Brain pericyte (primary cell): ENCODE measurements at places on chromosomes 11 and 22.

- DNase-seq, result no peak
These were observed 1175.4 kb upstream of the TENM4 start for GRCh38 chr11:80616070-80616800.

DNA sequence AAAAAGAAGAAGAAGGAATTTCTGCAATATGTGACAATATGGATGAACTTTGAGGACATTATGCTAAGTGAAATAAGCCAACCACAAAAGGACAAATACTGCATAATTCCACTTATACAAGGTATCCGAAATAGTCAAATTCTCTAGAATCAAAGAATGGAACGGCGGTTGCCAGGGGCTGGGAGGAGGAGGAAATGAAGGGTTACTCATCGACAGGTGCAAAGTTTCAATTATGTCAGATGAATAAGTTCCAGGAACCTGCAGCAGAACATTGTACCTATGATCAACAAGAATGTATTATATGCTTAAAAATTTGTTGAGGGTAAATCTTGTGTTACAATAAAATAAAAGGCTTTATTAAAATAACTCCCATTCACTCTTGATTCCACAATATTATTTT, 49.0 kb downstream of the SC5D start:
- DNase-seq, result no peak

DNA sequence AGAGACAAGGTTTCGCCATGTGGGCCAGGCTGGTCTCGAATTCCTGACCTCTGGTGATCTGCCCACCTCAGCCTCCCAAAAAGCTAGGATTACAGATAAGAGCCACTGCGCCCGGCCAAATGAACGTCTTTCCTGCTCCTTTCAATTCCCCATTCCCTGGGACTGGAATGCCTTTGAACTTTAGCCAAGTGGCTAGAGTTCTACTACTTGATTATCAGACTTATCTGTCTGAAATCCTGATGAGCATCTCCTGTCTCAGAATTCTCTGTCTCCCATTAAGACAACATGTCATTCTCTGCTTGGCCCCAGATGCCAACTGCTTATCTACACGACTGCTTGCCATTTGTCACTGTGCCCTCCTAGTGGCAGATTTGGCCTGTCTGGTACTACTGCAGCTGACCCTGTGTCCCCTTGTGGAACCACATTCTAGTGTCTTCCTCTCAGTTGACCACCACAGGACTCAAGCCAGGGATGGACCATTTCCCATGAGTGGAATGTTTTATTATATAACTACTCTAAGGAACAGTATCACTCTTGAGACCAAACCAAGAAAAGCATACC, 33.1 kb upstream of the IPO7 start:
- no peak for DNase-seq

GRCh38 chr22:24134090-24134846, 47.0 kb upstream of the SUSD2 start:
- no peak for DNase-seq

GRCh38 chr11:74592063-74592440, 330 bp upstream of the POLD3 start:
- no peak for DNase-seq

DNA sequence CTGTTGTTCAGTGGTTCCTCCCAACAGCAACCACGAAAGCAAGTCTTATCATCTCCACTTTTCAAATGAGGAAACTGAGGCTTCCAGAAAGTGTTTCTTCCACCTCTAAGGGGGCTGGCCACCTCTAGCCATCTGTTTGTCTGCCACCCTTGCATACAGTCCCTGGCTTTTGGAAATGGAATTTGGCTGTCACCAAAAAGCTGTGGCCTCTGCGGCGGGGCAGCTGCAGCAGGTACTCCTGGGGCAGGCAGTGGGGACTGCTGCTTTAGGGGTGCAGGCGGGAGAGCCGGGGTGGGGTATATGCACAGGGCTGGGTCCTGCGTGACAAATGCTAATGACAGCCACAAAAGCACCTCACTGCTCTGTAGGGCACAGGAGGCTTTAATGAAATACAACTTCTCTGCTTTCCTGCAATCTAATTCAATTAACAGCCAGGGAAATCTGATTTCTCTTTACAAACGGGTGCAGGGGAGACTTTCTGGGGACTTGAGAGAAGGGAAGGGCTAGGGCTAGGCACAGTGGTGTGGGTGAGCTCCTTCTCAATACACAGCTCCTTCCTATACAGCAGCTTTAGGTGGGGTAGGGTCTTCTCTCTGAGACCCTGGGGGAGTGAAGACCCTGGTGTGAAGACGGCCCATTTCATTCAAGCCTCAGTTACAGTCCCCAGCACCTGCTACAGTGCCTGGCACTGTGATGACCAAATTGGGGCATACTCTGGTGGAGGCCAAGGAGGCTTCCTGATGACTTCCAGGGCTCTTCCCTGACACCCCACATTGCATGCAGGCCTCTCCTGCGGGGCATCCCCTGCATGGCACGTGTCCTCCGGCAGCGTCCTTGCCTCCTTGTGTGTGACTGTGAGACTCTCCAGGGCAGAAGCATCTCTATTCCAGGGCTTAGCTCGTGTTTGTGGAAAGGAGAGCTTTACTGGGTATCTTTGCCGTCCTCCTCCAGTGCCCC, 161.6 kb downstream of the CEP164 start:
- DNase-seq, result no peak

- DNase-seq, result no peak
These were observed 2.0 kb downstream of the MYH9 start for GRCh38 chr22:36385491-36386350.

- no peak for DNase-seq
These were observed 276.5 kb upstream of the MTNR1B start for GRCh38 chr11:92692826-92693546.

DNA sequence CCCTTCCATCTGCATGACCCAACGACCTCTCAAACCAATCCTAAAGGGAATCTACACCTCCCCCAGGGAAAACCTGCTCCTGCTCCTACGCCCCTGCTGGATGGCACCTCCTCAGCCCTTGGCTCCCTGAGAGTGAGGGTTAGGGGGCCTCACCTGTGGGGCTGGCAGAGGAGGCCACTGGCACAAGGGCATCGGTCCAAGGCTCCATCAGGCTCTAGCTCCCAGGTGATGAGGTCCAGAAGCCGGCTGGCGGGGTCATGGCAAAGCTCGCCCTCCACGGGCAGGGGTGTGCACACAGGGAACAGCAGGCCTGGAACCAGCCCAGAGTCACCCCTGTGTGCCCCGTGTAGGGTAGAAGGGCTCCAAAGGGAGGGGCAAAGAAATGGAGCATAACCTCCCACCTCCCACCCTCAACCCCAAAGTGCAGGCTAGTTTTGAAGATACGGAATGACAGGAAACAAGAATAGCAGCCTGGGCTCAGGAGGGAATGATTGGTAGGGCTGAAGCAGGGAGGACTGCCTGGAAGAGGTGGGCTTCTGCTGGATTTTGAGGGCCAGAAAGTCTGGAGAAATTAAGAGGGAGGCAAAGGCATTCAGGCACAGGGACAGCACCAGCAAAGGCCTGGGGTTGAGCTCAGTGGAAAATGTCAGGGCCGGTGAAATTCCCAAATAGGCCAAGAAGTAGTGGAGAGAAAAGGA, 42.6 kb downstream of the DKK3 start:
- no peak for DNase-seq

DNA sequence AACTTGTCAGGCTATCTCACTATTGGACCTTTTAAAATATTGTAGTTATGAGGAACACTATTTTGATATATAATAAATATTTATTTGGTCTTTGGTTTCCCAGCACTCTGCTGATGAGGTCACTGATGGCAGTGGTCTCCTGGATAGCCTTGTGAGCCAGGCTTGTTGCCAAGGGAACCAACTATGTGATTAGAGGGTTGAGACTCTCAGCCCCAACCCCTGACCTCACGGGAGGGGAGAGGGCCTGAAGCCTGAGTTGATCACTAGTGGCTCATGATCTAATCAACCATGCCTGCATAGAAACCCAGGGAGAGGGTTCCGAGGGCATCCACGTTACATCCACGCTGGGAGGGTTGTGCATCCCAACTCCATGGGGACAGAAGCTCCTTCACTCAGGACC, 10.8 kb downstream of the PANX1 start:
- DNase-seq, result no peak

DNA sequence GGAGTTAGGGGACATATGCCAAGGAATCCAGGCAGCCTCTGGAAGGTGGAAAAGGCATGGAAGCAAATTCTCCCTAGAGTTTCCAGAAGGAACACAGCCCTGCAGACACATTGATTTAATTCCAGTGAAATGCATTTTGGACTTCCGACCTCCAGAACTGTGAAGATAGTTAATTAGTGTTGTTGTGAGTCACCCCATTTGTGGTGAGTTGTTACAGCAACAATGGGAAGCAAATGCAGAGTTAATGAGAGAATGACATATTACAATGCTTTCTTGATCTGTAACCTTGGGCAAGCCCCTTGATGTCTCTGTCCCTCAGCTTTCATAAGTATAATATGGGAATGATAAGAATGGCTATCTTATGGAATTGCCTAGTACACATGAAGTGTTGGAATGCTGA, 178.7 kb downstream of the KIRREL3 start:
- no peak for DNase-seq

DNA sequence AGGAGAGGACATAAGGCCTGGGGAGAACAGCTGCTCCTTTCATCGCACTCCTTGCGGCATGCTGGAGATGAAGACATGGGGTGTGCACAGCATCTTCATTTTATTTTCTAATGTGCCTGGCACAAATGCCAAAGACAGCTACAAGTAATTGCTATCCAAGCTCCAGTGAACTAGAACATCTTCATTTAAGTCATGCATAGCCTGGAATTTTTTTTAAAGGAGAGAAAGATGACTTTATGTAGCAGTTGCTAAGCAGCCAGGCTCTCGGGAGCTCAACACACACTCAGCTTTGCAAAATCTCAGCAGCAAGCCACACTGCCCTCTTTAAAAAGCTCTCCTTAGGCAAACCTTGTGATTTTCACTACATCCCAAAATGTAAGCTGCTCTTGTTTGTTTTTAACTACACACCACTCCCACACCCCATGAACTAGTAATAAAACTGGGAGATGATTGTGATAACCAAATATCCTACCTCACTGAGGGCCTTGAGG, 164.5 kb upstream of the POU2AF2 start:
- DNase-seq, result no peak

DNA sequence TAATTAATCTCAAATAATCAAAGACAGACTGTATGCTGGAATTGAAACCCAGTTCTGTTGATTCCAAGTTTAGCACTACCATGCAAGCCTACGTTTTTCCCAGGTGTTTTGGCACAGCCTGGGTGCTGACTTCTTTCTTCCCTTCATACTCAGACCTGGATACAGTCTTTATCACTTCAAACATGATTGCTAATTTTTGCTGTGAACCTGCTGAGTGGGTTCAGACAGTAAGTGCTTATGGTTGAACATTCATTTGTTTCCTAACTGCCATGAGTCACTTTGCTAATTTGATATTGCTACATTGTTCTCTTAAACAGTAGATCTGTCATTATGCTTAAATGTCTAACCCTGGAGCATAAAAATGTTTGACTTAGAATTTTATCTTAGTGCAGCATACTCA, 12.2 kb downstream of the PAAF1 start:
- DNase-seq, result no peak

GRCh38 chr22:20438678-20439492, 1.3 kb upstream of the SCARF2 start:
- DNase-seq, result no peak
